SK-N-SH (cell line): ENCODE measurements at places on chromosomes 13 and 19. TPM values are rescaled to one million over a fixed set of nuclear protein-coding genes. Genes with fewer than 3 reads are reported as not detected.

DNA sequence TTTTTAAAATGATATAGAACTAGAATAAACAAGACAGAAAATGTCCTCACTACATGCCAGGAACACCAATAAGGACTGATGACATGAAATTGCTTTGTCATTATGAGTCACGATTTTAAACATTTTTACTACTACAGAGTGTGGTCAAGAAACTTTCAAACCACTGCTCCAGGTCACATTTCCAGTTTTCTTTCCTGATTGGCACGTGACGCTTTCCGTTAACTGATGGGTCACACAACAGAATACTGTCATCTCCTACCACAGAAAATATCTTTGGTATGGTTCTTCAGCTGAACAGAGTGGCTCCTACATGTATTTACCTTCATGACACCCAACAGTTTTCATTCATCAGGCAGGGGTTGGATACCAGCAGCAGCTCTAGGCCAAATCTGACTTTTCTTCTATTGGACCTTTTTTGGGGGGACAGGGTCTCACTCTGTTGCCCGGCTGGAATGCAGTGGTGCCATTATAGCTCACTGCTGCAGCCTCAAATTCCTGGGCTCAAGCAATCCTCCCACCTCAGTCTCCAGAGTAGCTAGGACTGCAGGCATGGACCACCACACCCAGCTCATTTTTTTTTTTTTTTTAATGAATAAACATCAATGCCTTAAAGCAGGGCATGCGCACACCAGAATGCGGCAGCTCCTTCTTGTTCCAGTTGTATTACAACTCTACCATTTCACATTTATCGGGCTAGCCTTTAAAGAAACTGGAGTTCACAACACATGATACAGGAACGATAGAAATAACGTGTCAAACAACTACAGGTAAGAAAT is 147.4 kb downstream of the RNF17 start:
- H3K4me1 ChIP-seq, result no peaks in the 10 kb centered on the region
- no peak overlapping the region for H3K4me3 ChIP-seq
- H3K36me3 ChIP-seq, result peaks cover 22% of the 10 kb centered on the region
- no peaks in the 10 kb centered on the region for H3K27me3 ChIP-seq
- H3K27ac ChIP-seq, result no peak overlapping the region

The NCR1 gene
- not detected in 2 replicates for polyA plus RNA-seq

The C19orf25 gene
- 23.4 and 25.3 TPM in 2 replicates for polyA plus RNA-seq

The FXYD1 gene
- 0.12 TPM in 1 of 2 replicates, not detected in the other for polyA plus RNA-seq

The CYP4F3 gene
- 0.03 and 0.08 TPM in 2 replicates for polyA plus RNA-seq

- H3K27me3 ChIP-seq, result no peaks in the 10 kb centered on the region
- H3K4me1 ChIP-seq, result no peaks in the 10 kb centered on the region
- H3K36me3 ChIP-seq, result no peaks in the 10 kb centered on the region
- H3K27ac ChIP-seq, result no peak overlapping the region
- no peak overlapping the region for H3K4me3 ChIP-seq
- DNase-seq, result no peak
Observed at GRCh38 chr19:12411893-12412292, 10.8 kb upstream of the ZNF799 start.

- H3K4me3 ChIP-seq, result no peak overlapping the region
- no peaks in the 10 kb centered on the region for H3K4me1 ChIP-seq
- no peak overlapping the region for H3K27ac ChIP-seq
- no peak for DNase-seq
Observed at GRCh38 chr19:58067240-58067912, 8.3 kb downstream of the ZNF135 start.

The NXNL1 gene
- polyA plus RNA-seq, result not detected in 2 replicates

The SKA3 gene
- 5.9 and 6.4 TPM in 2 replicates for polyA plus RNA-seq

DNA sequence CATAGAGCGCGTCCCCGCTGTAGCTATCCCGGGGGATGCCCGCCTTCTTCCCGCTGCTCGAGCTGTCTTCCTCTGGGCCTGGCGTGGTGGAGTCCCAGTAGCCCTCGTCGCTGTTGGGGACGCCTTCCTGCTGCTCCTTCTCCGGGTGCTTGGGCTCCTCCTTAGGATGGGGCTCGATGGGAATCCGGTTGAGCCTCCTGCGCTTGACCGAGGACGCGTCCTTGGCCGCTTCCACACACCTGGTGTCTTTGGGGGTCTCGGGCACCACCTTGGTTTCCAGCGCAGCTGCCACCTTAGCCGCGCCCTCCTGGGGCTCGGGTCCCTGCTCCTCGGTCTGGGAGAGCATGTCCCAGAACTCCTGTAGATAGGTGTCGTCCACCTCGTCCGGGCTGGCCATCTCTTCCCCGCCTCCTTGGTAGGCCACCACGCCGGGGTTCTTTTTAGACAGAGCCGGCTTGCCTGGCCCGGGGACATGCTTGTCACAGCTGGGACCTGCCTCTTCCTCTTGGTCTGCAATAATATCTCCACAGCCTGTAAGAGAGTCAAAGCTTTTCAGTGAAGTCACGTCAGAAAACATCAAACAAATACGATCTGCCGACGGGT is 2.0 kb downstream of the AMER2 start:
- no peak overlapping the region for H3K4me3 ChIP-seq
- peaks cover 60% of the 10 kb centered on the region for H3K27me3 ChIP-seq
- no peaks in the 10 kb centered on the region for H3K36me3 ChIP-seq
- peaks cover 7% of the 10 kb centered on the region; the same call in 1 of the 2 replicates for H3K4me1 ChIP-seq
- no peak overlapping the region for H3K27ac ChIP-seq
- DNase-seq, result peak; percentile 22

DNA sequence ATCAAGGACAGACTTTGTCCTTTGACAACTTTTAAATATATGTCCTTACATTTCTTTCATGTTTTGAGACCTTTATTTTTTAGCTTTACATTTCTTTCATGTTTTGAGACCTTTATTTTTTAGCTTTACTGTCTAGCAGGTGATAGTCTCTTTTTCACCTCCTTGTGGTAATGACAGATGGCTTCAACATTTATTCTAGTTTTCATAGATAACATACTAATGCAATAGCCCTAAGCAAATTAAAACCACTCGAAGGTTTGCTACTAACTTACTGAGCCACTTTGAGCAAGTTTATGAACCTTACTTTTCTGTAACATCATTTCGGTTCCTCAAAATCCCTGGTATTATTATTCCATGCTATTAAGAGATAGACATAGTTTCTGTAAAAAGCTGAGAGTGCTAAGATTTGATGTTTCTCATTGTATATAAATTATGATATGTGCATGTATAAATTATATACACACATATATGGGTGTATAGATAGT is 4.5 kb downstream of the DACH1 start:
- H3K36me3 ChIP-seq, result no peaks in the 10 kb centered on the region
- DNase-seq, result no peak
- 0 out of 2 replicates have a peak, but pooled peaks cover 8% of the 10 kb centered on the region for H3K27me3 ChIP-seq
- no peak overlapping the region for H3K27ac ChIP-seq
- H3K4me1 ChIP-seq, result peaks cover 2% of the 10 kb centered on the region

- H3K36me3 ChIP-seq, result peaks cover 7% of the 10 kb centered on the region
- no peak overlapping the region for H3K27ac ChIP-seq
- no peak overlapping the region for H3K4me3 ChIP-seq
- no peaks in the 10 kb centered on the region for H3K27me3 ChIP-seq
- DNase-seq, result no peak
Observed at GRCh38 chr19:4305257-4305612, 837 bp downstream of the FSD1 start.

- H3K4me1 ChIP-seq, result no peaks in the 10 kb centered on the region
- no peak overlapping the region for H3K27ac ChIP-seq
- no peaks in the 10 kb centered on the region for H3K27me3 ChIP-seq
- no peaks in the 10 kb centered on the region for H3K36me3 ChIP-seq
- DNase-seq, result no peak
- H3K4me3 ChIP-seq, result no peak overlapping the region
Observed at GRCh38 chr19:49315111-49315510, 9.9 kb downstream of the SLC6A16 start.

The FBXO27 gene
- 5.0 and 5.8 TPM in 2 replicates for polyA plus RNA-seq

DNA sequence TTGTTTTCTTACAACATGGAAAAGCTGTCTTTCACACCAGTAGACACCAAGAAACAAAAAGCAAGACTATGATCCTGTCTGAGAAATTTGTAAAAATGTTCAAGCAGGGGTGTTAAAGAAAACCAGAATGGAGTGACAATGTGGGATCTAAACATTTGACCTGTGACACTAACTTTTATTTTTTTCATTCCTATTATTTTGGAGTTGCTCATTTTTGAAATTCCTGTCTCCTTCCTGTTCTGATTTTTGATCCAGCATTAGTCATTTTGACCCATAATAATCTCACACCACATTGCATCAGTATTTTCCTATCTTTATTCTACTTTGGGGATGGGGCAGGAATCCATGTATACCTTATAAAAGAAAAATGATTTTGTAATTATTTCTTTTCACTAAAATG is 164.2 kb downstream of the DLEU7 start:
- DNase-seq, result no peak
- H3K36me3 ChIP-seq, result no peaks in the 10 kb centered on the region
- H3K27me3 ChIP-seq, result no peaks in the 10 kb centered on the region
- peak overlapping the region; percentile 48; the same call in 1 of the 2 replicates for H3K27ac ChIP-seq
- H3K4me1 ChIP-seq, result peaks cover 19% of the 10 kb centered on the region

DNA sequence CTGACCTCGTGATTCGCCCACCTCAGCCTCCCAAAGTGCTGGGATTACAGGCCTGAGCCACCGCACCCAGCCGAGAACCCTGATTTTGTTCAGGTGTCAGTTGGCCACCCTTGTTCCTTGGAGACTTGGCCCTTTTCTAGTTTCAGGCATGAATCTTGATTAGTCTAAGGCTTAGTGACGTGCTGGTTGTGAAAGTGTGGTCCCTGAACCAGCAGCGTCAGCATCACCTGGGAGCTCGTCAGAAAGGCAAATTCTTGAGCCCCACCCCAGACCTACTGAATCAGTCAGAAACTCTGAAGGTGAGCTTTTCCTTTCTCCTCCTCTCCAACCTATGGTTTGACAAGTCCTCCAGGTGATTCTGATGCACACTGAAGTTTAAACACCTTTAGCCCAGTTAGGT is 35.2 kb downstream of the CACNG6 start:
- H3K27ac ChIP-seq, result no peak overlapping the region
- no peak overlapping the region for H3K4me3 ChIP-seq
- H3K4me1 ChIP-seq, result no peaks in the 10 kb centered on the region

The ZNF878 gene
- 0.05 TPM in 1 of 2 replicates, not detected in the other for polyA plus RNA-seq

- peaks cover 12% of the 10 kb centered on the region; the same call in 1 of the 2 replicates for H3K27me3 ChIP-seq
- H3K4me1 ChIP-seq, result no peaks in the 10 kb centered on the region
- H3K27ac ChIP-seq, result no peak overlapping the region
Observed at GRCh38 chr19:50994129-50994528, 7.3 kb downstream of the KLK8 start.

The CBY2 gene
- not detected in 2 replicates for polyA plus RNA-seq

DNA sequence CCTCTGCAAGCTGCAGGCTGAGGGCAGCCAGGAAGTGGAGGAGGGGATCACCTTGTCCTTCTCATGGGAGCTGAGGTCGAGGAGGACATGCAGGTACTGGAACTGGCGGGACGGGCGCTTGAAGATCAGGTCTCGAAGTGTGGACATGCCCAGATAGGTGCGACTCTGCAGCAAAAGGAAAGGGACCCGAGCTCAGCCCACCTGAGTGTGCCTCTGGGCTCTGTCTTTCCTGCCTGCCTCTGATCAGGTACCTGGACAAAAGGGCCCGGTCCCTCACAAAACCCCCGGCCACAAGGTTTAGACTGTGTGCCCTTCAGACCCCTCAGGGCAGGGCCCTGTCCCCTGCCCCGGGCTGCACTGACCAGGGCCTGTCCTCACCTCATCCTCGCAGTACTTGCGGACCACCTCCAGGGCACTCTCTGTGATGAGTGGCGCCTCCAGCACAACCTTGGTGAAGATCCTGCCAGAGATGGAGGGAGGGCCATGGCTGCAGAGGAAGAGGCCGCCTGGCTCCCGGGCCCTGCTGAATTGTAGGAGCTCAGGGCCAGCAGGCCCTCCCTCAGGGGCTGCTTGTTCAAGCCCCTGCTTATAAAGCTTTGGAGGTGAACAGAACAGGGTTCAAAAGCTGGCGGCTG is 12.5 kb upstream of the RSPH6A start:
- no peak for DNase-seq
- H3K36me3 ChIP-seq, result peaks cover 14% of the 10 kb centered on the region
- H3K4me1 ChIP-seq, result peaks cover 17% of the 10 kb centered on the region; the same call in 1 of the 2 replicates
- no peaks in the 10 kb centered on the region for H3K27me3 ChIP-seq
- no peak overlapping the region for H3K27ac ChIP-seq
- H3K4me3 ChIP-seq, result no peak overlapping the region

GRCh38 chr13:19838865-19839275 is 24.6 kb downstream of the ZMYM5 start:
- peaks cover 58% of the 10 kb centered on the region for H3K36me3 ChIP-seq
- no peak for DNase-seq
- no peaks in the 10 kb centered on the region for H3K27me3 ChIP-seq
- no peak overlapping the region for H3K4me3 ChIP-seq
- no peaks in the 10 kb centered on the region for H3K4me1 ChIP-seq

The GIPR gene
- polyA plus RNA-seq, result 1.3 and 1.4 TPM in 2 replicates

DNA sequence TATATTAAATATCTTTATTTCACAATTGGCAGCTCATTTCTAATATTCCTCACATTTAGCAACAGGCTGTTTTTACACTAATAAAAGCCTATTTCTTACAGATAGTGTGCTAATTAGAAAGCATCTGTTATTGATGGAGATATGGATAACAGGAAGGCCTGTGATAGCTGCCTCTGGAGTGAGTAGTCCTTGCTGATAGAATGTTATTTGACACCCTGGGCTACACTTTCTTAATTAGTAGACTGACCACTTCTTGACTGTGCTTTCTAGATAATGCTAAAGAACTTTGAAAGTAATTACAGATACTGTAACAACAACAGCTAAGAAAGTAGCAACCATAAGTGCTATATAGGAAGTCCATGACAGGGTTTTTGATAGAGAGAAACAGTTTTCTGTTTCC is 554.3 kb downstream of the DIAPH3 start:
- no peaks in the 10 kb centered on the region for H3K36me3 ChIP-seq
- no peak overlapping the region for H3K27ac ChIP-seq
- no peaks in the 10 kb centered on the region for H3K4me1 ChIP-seq
- H3K4me3 ChIP-seq, result no peak overlapping the region

GRCh38 chr19:12788682-12789097 is 2.6 kb upstream of the JUNB start:
- 0 out of 2 replicates have a peak overlapping the region, but pooled peaks have one; percentile 37 for H3K4me3 ChIP-seq
- peak; percentile 88 for DNase-seq
- H3K4me1 ChIP-seq, result peaks cover 61% of the 10 kb centered on the region
- H3K36me3 ChIP-seq, result peaks cover 6% of the 10 kb centered on the region

The CGB5 gene
- polyA plus RNA-seq, result 0.11 and 0.16 TPM in 2 replicates

The CGB3 gene
- 0.10 TPM in 1 of 2 replicates, not detected in the other for polyA plus RNA-seq

The TMPRSS9 gene
- not detected in 2 replicates for polyA plus RNA-seq

The TSKS gene
- not detected in 2 replicates for polyA plus RNA-seq

The RPL18A gene
- polyA plus RNA-seq, result 2,138 and 2,695 TPM in 2 replicates
